ENCODE measurements at places on chromosomes 7 and 10.

GRCh38 chr7:133999178-133999577, 128.0 kb upstream of the LRGUK start:
- no peak for DNase-seq

GRCh38 chr10:82464966-82465365, 590.0 kb downstream of the NRG3 start:
- no peak for DNase-seq

- no peak for DNase-seq
Observed at GRCh38 chr10:128032466-128032865, 93.8 kb downstream of the MKI67 start.

GRCh38 chr7:36925691-36926090, 201.4 kb upstream of the AOAH start:
- no peak for DNase-seq

DNA sequence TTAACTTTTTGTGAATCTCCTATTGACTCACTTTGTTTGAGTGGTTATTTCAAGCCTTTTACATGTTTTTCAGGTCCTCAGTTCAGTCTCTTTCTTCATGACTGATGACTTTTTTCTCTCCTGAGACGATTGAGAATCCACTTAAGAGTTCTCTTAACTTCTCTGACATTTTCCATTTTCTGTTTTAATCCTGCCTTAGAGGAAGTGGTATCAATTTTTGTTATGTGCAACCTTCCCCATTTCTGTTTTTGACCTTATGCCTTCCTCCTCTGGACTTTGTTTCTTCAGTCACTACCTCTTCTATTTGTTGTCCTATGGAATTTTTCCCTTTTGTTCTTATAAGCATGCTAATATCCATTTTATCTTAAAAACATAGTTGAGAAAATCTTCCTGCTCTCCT, 2.4 kb downstream of the PSMC2 start:
- no peak for DNase-seq

DNA sequence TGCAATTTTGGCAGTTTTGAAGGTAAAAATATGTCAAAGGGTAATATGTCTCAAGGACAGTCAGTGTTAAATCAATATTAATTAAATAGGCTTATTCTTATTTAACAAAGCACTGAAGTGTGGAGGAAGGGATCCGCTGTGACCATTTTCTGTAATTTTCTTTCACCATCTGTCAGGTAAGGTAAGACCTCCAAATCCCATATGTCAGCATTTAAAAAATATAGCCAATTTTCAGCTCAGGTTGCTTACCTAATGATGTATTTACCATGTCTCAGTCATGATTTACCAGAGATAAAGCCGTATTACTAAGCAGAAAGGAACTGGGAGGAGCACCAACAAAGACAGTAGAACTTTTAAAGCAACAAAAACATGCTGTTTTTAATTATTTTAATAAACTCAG, 683.9 kb downstream of the CCSER2 start:
- DNase-seq: no peak

- DNase-seq: no peak
Observed at GRCh38 chr10:12724807-12725579, 276.5 kb downstream of the CCDC3 start.
